ENCODE measurements at places on chromosomes 1 and 21.

DNA sequence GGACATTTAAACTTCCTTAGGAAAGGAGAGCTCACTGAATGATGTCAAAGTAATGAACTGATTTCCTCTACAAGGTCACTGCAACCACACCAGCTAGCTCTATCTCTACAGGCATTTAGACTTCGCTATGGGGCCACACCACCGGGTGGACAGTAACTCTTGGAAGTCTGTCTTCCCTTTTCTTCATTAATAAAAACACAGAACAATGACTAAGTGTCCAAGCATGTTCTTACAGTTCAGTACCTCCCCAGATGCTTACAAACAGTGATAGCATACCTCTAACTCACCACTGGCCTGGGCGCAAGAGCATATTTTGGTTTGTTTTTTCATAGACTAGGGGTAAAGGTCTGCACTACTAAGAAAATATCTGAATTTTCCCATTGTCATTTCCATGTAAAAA lies 54.6 kb downstream of the SIM2 start:
- no peak for DNase-seq
- H3K27ac ChIP-seq, result no peak overlapping the region
- peaks cover 23% of the 10 kb centered on the region for H3K36me3 ChIP-seq
- no peak overlapping the region for H3K4me3 ChIP-seq
- H3K27me3 ChIP-seq, result peaks cover 4% of the 10 kb centered on the region

GRCh38 chr1:94050675-94051074 lies 70.3 kb downstream of the ABCA4 start:
- H3K36me3 ChIP-seq, result no peaks in the 10 kb centered on the region
- no peak for DNase-seq
- H3K4me3 ChIP-seq, result no peak overlapping the region
- peaks cover 14% of the 10 kb centered on the region for H3K27me3 ChIP-seq
- H3K4me1 ChIP-seq, result no peaks in the 10 kb centered on the region
- H3K27ac ChIP-seq, result no peak overlapping the region

- H3K4me1 ChIP-seq, result peaks cover 1% of the 10 kb centered on the region
- H3K36me3 ChIP-seq, result no peaks in the 10 kb centered on the region
- H3K27me3 ChIP-seq, result peaks cover 28% of the 10 kb centered on the region
- no peak for DNase-seq
- no peak overlapping the region for H3K27ac ChIP-seq
These were observed 101.4 kb upstream of the RGS1 start for GRCh38 chr1:192474080-192474683.

GRCh38 chr1:84688463-84689061 lies 1.7 kb downstream of the SSX2IP start:
- no peak overlapping the region for H3K4me3 ChIP-seq
- H3K27me3 ChIP-seq, result no peaks in the 10 kb centered on the region
- H3K4me1 ChIP-seq, result peaks cover 21% of the 10 kb centered on the region
- H3K27ac ChIP-seq, result no peak overlapping the region
- H3K36me3 ChIP-seq, result no peaks in the 10 kb centered on the region

DNA sequence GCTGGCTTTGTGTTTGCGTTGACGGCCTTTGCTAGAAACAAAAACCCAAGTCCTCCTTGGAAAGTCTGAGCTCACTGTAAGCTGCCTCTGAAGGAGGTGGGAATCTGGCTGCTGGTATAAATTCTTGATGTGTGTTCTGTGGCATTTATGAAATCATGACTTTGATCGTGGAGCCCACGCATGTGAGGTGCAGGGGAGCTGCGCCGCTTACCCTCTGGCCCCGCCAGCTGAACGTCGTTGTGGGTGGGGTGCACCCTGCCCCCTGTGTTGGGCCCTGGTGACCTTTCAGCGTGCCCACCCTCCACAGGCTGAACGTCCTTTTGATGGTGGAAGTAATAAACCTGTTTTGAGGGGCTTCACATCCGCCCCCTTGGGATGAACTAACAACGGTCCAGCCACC lies 21.2 kb upstream of the DIP2A start:
- H3K4me3 ChIP-seq, result no peak overlapping the region
- no peak for DNase-seq

All from stimulated activated naive B cell treated with anti-CD40 and anti-IgM and Interleukin-4, amounts not matched to agents 10 μg/mL and 1 μg/mL and 100 μg/mL, for 72 hours (primary cell).